ENCODE measurements at places on chromosomes 1 and 21. TPM values are rescaled to one million over a fixed set of nuclear protein-coding genes. Genes with fewer than 3 reads are reported as not detected.

- no peak for DNase-seq
These were observed 351.4 kb downstream of the NUF2 start for GRCh38 chr1:163672976-163673758.

- DNase-seq, result peak; percentile 38
These were observed 353.2 kb downstream of the PTBP2 start for GRCh38 chr1:97074771-97075170.

PROX1 gene
- total RNA-seq, result 0.02 TPM

DNA sequence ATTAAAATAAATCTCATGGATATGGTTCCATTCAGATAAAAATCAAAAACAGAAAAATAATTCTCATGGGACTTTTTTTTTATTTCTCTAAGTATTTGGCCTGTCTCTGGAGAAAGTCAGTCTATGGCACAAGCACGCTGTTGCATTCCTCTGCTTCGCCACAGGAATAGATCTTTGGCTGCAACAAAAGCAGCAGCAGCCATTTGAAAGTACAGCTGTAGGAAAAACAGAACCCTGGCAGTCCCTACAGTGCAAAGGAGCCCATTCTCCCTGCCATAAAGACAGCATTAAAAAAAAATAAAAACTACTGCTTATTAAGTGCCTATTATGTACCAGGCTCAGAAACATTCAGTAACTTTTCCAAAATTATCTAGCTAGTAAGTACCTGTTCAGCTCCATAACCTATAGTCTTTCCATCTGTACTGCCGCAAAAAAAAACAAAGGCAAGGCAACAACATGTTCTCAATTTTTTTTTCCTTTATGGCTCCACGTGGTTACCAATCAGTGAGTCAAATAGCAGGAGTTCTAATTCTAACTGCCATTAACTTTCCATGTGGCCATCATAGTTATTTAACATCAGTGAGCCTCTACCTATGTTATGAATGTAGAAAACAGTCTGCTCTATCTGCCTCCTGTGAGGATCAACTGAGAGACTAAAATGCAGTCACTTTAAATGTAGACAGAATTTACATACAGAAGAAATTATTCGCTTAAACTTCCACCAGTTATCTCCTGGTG is 22.7 kb downstream of the SLC35D1 start:
- DNase-seq, result no peak

DNA sequence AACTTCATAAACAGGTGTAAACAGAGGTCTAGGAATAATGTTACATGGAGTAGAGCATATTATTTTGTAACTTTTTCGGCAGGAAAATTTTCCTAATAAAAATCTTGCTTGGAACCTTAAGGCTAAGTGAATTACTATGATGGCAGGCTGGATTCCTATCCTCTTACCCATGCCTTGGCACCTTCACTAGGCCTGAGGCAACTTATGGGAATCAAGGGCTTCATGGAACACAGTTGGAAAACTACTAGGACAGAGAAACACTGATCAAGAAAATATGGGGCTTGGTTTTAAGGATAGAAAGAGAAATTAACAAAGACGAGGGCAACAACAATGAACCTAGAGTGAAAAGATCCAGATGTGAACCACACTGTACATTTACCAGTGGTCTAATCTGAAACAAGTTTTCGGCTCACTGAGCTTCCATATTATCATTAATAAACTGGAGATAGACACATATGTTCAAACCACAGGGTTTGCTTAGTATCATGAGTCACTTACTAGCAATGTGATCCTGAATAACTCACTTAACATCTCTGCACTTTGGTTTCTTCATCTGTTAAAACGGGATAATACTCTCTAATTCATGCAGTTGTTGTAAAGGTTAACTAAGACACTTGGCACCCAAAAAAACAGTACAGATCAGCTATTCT is 68.5 kb downstream of the GPATCH2 start:
- peak; percentile 91 for DNase-seq
